Lower lobe of right lung (tissue), 2 donors: ENCODE measurements at places on chromosomes 12 and 14.

DNA sequence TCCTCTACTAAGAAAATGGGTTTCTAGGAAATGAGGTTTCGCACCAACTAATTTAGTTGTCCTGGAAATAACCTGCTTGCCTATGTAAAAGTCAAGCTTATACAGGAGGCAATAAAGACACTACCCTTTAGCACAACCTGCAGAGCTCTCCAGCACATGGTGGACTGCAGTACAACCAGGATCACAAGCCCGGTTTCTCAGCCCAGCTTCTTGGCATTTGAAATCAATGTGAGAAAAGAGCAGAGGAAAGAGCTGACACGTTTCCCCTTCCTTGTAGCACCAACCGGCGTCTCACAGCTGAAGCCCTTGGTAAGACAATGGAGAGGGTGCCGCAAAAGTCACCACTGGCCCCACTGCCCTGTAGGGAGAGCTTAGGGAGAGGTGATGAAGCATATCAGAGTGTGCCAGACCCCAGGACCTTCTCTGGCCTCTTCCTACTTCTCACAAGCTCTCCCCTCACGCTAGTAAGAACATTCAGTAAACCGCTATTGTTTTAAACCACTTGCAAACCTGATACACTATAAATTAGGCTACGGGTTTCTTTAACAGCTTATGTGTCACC lies 8.6 kb downstream of the SPTLC2 start:
- H3K36me3 ChIP-seq, result no peaks in the 10 kb centered on the region
- no peaks in the 10 kb centered on the region for H3K27me3 ChIP-seq
- no peak for DNase-seq
- H3K4me3 ChIP-seq, result no peak overlapping the region
- H3K4me1 ChIP-seq, result peaks cover 39% of the 10 kb centered on the region

- H3K4me1 ChIP-seq, result no peaks in the 10 kb centered on the region
- H3K27me3 ChIP-seq, result no peaks in the 10 kb centered on the region
- no peak overlapping the region for H3K4me3 ChIP-seq
- no peak for DNase-seq
- H3K36me3 ChIP-seq, result peaks cover 19% of the 10 kb centered on the region
Observed at GRCh38 chr12:64835901-64836300, 11.5 kb downstream of the TBC1D30 start.

DNA sequence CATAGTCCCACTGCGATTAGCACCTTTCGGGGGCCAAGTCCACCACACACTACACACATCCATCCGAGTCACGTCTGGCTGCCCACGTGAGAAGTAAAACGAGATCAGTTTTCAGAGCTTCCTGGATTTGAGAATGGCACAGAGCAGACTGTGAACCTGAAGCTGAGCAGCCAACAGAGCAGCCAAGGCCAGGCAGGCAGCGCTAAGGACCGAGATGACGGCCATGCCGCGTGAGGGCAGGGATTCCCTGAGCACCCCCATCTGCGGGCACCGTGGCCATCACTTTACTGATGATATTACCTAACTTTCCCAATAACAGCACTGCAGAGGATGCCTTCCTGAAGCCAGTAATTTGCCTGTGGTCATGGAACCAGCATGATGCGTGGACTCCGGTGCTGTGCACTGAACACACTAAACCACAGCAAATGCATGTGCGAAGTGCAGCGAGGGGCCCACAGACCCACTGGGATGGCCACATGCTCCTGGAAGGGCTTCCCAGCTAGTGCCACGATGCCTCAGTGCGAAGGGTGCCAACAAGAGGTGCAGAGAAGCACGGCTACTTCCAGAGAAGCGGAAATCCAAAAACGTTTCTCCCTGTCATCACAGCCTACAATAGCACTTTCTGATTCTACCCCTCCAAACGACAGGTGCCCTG lies 56.0 kb downstream of the RNF34 start:
- no peak for DNase-seq
- peaks cover 16% of the 10 kb centered on the region for H3K36me3 ChIP-seq
- peaks cover 19% of the 10 kb centered on the region for H3K4me1 ChIP-seq
- H3K4me3 ChIP-seq, result no peak overlapping the region

DNA sequence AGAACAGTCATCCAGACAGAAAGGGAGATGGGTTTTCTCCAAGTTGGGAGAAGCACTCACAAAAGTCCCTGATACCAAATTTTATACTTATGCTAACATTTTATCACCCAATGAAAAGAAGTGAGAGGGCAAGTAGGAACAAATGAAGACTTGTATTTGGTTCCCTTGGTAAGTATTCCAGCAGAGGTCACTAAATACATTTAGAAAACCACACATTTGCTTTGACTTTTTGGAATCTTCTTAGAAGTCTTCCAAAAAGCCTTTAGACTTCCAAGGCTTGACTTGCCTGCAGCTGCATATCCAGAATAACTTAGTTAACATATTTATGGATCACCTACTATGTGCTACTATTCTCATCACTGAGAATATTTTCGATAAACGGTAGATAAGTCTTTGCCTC lies 3.1 kb upstream of the GYS2 start:
- H3K4me3 ChIP-seq, result no peak overlapping the region
- H3K4me1 ChIP-seq, result no peaks in the 10 kb centered on the region
- no peaks in the 10 kb centered on the region for H3K36me3 ChIP-seq
- H3K27ac ChIP-seq, result no peak overlapping the region
- no peak for DNase-seq
- no peaks in the 10 kb centered on the region for H3K27me3 ChIP-seq

- H3K36me3 ChIP-seq, result peaks cover 27% of the 10 kb centered on the region
- no peaks in the 10 kb centered on the region for H3K27me3 ChIP-seq
- H3K4me3 ChIP-seq, result no peak overlapping the region
- DNase-seq, result no peak
- peaks cover 25% of the 10 kb centered on the region for H3K4me1 ChIP-seq
Observed at GRCh38 chr14:56585461-56586084, 6.0 kb downstream of the TMEM260 start.

GRCh38 chr12:49916129-49916919 lies 12.6 kb upstream of the FAIM2 start:
- DNase-seq, result no peak
- H3K4me1 ChIP-seq, result peaks cover 10% of the 10 kb centered on the region
- H3K27me3 ChIP-seq, result no peaks in the 10 kb centered on the region
- H3K4me3 ChIP-seq, result no peak overlapping the region
- no peaks in the 10 kb centered on the region for H3K36me3 ChIP-seq

GRCh38 chr12:84561351-84561750 lies 351.2 kb downstream of the SLC6A15 start:
- H3K4me1 ChIP-seq, result no peaks in the 10 kb centered on the region
- H3K27me3 ChIP-seq, result no peaks in the 10 kb centered on the region
- H3K36me3 ChIP-seq, result no peaks in the 10 kb centered on the region
- H3K4me3 ChIP-seq, result no peak overlapping the region
- H3K27ac ChIP-seq, result no peak overlapping the region

- no peak overlapping the region for H3K4me3 ChIP-seq
- DNase-seq, result no peak
- H3K36me3 ChIP-seq, result peaks cover 19% of the 10 kb centered on the region
- H3K27ac ChIP-seq, result no peak overlapping the region
- peaks cover 8% of the 10 kb centered on the region for H3K4me1 ChIP-seq
- peaks cover 10% of the 10 kb centered on the region for H3K27me3 ChIP-seq
Observed at GRCh38 chr12:6817662-6818157, 3.9 kb upstream of the GPR162 start.

GRCh38 chr12:110458756-110459155 lies 8.6 kb upstream of the ARPC3 start:
- no peak for DNase-seq
- H3K27me3 ChIP-seq, result no peaks in the 10 kb centered on the region
- H3K36me3 ChIP-seq, result peaks cover 85% of the 10 kb centered on the region
- H3K27ac ChIP-seq, result no peak overlapping the region
- H3K4me1 ChIP-seq, result peaks cover 11% of the 10 kb centered on the region

GRCh38 chr12:52179396-52179973 lies 12.3 kb downstream of the KRT80 start:
- no peak overlapping the region for H3K4me3 ChIP-seq
- no peaks in the 10 kb centered on the region for H3K36me3 ChIP-seq
- no peaks in the 10 kb centered on the region for H3K27me3 ChIP-seq
- no peak overlapping the region for H3K27ac ChIP-seq
- peaks cover 5% of the 10 kb centered on the region for H3K4me1 ChIP-seq

GRCh38 chr14:104114421-104115130 lies 23.8 kb upstream of the KIF26A start:
- peaks cover 44% of the 10 kb centered on the region for H3K27me3 ChIP-seq
- no peak overlapping the region for H3K27ac ChIP-seq
- no peaks in the 10 kb centered on the region for H3K36me3 ChIP-seq
- H3K4me3 ChIP-seq, result no peak overlapping the region
- no peaks in the 10 kb centered on the region for H3K4me1 ChIP-seq

DNA sequence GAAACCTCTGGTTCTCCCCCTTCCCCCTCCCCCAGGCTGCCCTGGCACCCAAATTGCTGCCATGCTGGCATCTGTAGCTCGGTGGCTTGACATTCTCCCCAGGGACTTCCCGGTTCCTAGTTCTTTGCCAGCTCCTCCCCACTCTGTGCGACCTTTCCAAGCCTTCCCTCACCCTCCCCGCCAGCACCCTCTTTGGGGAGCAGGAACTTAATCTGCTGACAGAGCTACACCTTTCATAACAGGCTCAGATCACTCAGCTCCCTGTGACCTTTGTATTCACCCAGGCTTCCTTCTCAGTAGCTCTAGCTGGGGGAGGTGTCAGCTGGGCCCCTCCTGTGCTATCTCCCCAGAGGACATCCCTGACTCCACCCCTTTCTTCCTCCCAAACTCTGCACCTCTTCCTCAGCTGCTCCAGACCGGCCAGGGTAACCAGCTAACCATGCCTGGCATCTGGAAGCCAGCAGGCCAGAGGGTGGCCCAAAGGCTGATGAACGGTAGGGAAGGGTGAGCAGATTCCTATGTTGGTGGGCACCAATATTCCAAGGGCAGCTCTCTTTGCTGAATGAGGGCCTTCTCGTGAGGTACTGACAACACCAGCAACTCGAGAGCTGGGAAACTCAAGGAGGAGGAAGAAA lies 1.8 kb upstream of the COX14 start:
- peak overlapping the region; percentile 97 for H3K27ac ChIP-seq
- peak overlapping the region; percentile 33 for H3K4me3 ChIP-seq
- DNase-seq, result peak; percentile 78
- peaks cover 11% of the 10 kb centered on the region for H3K36me3 ChIP-seq
- H3K4me1 ChIP-seq, result peaks cover 41% of the 10 kb centered on the region
- H3K27me3 ChIP-seq, result no peaks in the 10 kb centered on the region

DNA sequence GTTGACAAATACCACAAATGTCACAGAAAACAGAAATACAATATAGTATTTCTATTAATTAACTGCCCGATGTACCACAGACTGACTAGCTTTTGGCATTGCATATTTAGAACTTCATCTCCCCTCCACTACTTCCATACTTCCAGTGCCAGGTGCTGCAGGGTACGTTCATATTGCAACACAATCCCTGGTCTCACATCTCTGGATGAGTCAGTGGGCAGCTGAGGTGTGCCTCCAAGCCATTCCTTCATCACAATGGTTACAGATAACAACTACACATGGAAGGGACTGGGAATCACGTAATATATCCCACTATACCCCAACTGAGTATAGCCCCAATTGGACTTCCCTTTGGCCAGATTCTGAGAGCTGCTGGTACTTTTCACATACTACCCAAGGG lies 31.1 kb downstream of the CCDC198 start:
- no peaks in the 10 kb centered on the region for H3K4me1 ChIP-seq
- no peaks in the 10 kb centered on the region for H3K36me3 ChIP-seq
- no peak overlapping the region for H3K4me3 ChIP-seq
- H3K27me3 ChIP-seq, result no peaks in the 10 kb centered on the region

DNA sequence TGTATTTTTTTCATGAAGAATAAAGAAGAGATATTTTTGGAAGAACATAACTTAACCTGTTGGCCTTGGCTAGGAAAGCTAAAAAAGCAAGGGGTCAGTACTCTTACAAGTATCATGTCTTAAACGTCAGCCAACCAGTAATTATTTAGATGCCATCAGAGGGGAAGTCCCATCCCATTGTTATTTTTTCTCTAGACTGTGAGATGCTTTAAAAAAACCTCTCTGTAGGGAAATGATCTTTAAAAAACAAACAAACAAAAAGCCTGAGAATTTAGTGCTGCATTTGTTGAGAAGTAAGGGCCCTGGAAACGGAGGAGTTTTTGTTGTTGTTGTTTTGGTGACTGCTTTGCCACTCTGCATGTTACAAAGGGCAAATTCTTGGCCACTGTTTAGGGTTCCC lies 474.0 kb downstream of the ZFP36L1 start:
- no peak overlapping the region for H3K27ac ChIP-seq
- H3K4me3 ChIP-seq, result no peak overlapping the region
- DNase-seq, result no peak
- H3K27me3 ChIP-seq, result no peaks in the 10 kb centered on the region
- H3K36me3 ChIP-seq, result no peaks in the 10 kb centered on the region
- H3K4me1 ChIP-seq, result no peaks in the 10 kb centered on the region

- no peak overlapping the region for H3K4me3 ChIP-seq
- no peaks in the 10 kb centered on the region for H3K4me1 ChIP-seq
- no peaks in the 10 kb centered on the region for H3K27me3 ChIP-seq
- no peak overlapping the region for H3K27ac ChIP-seq
Observed at GRCh38 chr14:75372260-75372659, 55.6 kb upstream of the JDP2 start.

- no peak overlapping the region for H3K4me3 ChIP-seq
- DNase-seq, result no peak
- H3K4me1 ChIP-seq, result no peaks in the 10 kb centered on the region
- H3K27ac ChIP-seq, result no peak overlapping the region
- no peaks in the 10 kb centered on the region for H3K27me3 ChIP-seq
Observed at GRCh38 chr14:67831113-67831512, 11.5 kb downstream of the RAD51B start.

- DNase-seq, result no peak
- no peaks in the 10 kb centered on the region for H3K4me1 ChIP-seq
- no peaks in the 10 kb centered on the region for H3K36me3 ChIP-seq
- no peak overlapping the region for H3K27ac ChIP-seq
Observed at GRCh38 chr14:21768116-21768874, 94.7 kb upstream of the OR4E1 start.

DNA sequence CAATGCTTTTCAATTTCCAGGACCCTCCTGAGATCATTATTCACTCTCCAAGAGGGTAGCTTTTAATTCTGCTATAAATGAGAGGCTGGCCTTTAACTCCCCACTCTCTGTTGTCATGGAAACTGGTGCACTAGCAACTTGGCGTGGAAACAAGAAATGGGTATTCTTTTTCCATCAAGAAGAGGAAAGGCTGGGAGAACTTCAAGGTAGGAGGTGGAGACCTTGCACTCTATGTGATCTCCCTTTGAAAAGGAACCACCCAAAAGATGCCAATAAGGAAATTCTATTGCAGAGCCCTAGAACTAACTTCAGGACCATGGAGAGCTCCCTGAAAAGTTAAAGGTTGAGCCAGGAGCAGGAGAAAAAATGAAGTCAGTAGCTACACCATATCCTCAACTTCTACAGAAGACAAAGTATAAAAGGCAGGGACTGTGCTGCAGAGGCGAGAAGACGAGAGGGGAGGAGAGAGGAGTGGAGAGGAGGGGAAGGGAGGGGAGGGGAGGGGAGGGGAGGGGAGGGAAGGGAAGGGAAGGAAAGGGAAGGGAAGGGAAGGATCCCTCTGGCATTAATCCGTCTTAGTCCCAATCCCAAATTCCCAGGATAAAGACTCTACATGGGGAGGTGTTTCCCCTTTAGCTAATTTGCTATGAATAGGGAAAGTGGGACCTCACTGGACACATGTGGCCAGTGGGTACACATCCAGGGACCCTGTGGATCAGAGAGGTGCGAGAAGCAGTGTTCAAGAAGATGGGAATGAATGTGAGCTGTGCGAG lies 46.7 kb upstream of the FICD start:
- H3K4me1 ChIP-seq, result no peaks in the 10 kb centered on the region
- no peak overlapping the region for H3K4me3 ChIP-seq
- peaks cover 19% of the 10 kb centered on the region for H3K27me3 ChIP-seq
- no peak overlapping the region for H3K27ac ChIP-seq
- DNase-seq, result no peak
- H3K36me3 ChIP-seq, result no peaks in the 10 kb centered on the region

GRCh38 chr14:95117937-95118721 lies 39.2 kb downstream of the DICER1 start:
- no peak overlapping the region for H3K27ac ChIP-seq
- DNase-seq, result no peak
- H3K27me3 ChIP-seq, result no peaks in the 10 kb centered on the region
